ENCODE measurements at places on chromosomes 4 and X. TPM values are rescaled to one million over a fixed set of nuclear protein-coding genes. Genes with fewer than 3 reads are reported as not detected.

DNA sequence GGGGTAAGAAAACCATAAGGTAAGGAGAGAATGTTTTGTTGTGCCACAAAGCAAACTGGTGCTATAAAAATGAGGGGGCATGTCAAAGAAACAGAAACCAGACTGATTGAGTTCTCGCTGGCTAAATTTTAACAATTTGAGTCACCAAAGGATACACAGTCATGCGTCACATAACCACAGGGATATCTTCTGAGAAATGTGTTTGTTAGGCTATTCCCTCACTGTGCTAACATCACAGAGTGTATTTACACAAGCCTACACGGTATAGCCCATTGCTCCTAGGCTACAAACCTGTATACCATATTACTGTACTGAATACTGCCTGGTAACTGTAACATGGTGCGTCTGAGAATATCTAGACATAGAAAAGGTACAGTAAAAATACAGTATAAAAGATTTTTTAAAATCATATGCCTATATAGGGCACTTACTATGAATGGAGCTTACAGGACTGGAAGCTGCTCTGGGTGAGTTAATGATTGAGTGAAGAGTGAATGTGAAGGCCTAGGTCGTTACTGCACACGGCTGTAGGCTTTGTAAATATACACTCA is 50.1 kb downstream of the FBXW7 start:
- H3K27me3 ChIP-seq, result no peaks in the 10 kb centered on the region
- peak overlapping the region; percentile 70 for H3K27ac ChIP-seq
- H3K4me1 ChIP-seq, result peaks cover 34% of the 10 kb centered on the region
- H3K36me3 ChIP-seq, result no peaks in the 10 kb centered on the region

IL21 gene
- not detected for total RNA-seq

DNA sequence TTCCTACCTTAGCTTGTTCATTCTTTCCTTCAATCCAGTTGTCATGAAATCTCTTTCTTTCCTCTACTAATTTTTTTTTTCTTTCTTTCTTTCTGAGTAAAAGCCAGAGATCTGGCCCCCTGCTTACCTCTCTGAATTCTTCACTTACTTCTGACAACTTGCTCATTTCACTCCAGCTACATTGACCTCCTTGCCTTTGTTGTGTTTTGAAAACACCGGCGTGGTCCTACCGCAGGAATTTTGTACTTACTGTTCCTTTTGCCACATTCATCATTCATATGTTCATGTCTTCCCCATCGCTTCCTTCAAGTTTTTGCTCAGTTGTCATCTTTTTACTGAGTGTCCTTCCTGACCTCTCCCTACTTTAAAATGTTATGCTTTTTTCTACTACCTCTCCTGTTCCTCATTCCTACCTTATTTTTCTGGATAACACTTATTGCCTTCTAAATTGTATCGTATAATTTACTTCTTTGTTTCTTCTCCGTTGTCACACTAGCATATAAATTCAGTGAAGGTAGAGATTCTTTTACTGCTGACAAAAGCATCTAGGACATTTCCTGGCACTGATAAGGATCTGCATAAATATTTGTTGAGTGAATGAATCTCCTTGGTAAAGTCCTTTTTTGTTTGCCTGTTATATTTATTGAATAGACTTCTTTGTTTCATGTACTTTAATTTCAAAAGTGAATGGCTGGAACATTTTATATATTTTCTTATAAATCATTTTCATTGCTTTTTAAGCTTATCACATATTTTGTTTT is 74.4 kb downstream of the NFKB1 start:
- no peak overlapping the region for H3K4me3 ChIP-seq
- no peaks in the 10 kb centered on the region for H3K27me3 ChIP-seq
- DNase-seq, result no peak
- H3K4me1 ChIP-seq, result peaks cover 7% of the 10 kb centered on the region
- H3K36me3 ChIP-seq, result peaks cover 24% of the 10 kb centered on the region

- no peak overlapping the region for H3K4me3 ChIP-seq
- H3K27ac ChIP-seq, result no peak overlapping the region
- H3K36me3 ChIP-seq, result no peaks in the 10 kb centered on the region
- no peak for DNase-seq
- H3K4me1 ChIP-seq, result peaks cover 11% of the 10 kb centered on the region
These were observed 26.0 kb downstream of the KIT start for GRCh38 chr4:54683616-54684346.

DNA sequence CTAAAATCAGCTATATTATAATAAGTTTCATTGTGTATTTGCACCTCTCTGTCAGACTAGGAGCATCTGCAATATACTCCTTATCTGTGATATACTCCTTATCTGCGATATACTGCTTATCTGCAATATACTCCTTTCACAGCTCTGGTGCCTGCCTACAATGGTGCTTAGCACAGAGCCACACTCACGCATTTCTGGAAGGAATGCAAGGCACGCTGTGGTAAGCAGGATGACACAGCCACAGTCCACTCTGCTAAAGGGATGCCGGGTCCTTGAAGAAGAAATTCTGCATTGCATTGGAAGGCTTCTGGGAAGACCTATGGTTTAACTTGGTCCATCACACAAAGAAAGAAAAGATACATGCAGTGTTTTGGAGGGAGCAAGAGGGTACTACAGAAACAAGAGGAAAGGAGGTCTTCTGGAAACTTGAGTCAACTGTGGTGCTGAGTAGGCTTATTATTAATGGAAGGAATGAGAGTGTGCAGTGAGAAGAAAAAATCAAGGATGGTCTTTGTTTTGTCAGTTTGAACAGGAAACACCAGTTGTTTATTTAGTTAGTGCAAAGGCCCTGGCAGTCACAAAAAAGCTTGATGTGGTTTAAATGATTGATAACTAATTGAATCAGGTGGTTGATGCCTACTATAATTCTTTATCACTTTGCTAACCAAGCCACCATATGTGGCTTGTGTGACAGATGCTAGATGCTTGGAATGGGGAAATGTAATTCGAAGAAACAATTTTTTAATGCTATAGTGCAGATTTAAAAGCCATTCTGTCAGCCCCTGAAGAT is 342.3 kb downstream of the GRXCR1 start:
- peaks cover 5% of the 10 kb centered on the region for H3K27me3 ChIP-seq
- DNase-seq, result no peak
- H3K4me3 ChIP-seq, result no peak overlapping the region
- no peaks in the 10 kb centered on the region for H3K36me3 ChIP-seq
- no peak overlapping the region for H3K27ac ChIP-seq
- H3K4me1 ChIP-seq, result no peaks in the 10 kb centered on the region

LINC00632 gene
- 626 TPM for total RNA-seq

TMPRSS11B gene
- total RNA-seq, result not detected

DNA sequence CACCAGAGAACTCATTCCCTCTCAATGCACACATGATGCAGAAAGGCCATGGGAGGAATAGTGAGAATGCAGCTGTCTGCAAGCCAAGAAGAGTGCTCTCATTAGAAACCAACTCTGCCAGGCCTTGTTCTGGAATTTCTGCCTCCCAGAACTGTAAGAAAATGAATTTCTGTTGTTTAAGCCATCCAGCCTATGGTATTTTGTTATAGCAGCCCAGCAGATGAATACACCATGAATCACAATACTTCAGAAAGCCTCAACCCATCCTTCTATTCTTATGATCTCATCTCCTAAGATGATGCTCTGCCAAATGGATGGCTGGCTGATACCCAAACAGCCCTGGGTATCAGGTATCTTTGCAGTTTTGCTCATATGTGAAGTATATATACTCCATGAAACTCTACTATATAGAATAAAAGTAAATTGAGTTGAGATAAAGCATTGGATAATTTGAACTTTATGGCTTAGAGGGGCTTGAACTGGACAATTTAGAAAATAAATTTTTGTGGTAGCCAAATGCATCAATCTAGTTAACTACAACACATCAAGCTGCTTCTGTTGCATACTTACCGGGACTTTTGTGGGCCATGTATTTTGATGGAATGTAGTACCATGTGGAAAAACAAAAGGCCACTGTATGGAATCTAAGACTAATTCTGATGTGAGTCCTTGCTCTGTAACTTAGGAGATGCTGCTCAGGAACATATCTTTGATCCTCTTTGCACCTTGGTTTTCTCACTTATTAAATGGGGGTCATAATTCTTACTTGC is 245.9 kb downstream of the HS3ST1 start:
- DNase-seq, result no peak
- H3K4me3 ChIP-seq, result no peak overlapping the region
- H3K27me3 ChIP-seq, result peaks cover 2% of the 10 kb centered on the region
- no peaks in the 10 kb centered on the region for H3K36me3 ChIP-seq

- no peak overlapping the region for H3K4me3 ChIP-seq
- no peaks in the 10 kb centered on the region for H3K36me3 ChIP-seq
- H3K4me1 ChIP-seq, result peaks cover 6% of the 10 kb centered on the region
These were observed 557.0 kb upstream of the GALNTL6 start for GRCh38 chr4:171256223-171256622.

MTNR1A gene
- 0.44 TPM for total RNA-seq
